ENCODE measurements at places on chromosomes 2 and 18.
A peak's percentile ranks its signal among the peaks of the same experiment; 100 is the strongest.

DNA sequence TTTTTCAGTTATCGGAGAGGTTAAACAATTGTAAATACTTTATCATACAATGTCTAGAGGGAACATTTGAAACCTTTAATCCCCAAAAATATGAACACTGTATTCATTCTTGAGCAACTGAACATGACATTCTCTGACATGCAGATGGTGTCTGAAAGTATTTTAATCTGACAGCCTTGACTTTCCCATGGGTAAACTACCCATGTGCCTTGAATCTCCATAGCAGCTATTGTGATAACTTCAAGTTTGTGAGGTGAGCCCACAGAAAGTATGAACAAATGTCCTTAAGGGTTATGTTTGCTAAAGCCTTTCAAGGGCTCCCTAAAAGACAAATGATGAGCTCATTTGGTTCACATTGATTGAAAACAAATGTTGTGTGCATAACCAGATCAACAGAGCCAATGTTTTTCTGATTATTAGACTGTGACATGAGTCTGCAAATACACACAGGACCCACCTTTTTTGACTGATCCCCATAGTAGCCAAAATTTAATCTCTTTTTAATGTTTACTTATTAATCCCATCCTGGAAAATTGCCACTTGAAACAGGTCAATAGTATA, 1326.0 kb downstream of the LRP1B start:
- no peak for DNase-seq

- DNase-seq, result no peak
Measured at GRCh38 chr2:168643979-168644378, 158.5 kb upstream of the NOSTRIN start.

DNA sequence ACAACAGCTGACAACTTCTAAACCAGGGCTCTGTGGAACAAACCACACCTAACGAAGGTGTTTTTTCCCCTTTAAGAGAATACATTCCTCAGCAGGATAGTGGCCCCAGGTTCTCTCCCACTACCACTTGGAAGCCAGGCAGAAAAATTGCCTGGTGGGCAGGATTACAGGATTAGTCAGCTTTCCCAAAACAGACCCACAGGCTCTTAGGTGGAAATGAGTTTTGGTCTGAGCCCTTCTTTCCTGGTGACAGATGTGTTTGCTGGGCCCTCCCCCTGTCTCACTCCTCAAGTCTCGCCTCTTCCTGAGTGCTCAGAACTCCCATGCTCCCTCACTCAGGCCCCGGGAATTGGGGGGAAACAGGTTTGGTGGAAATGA, 139.4 kb upstream of the HAAO start:
- DNase-seq, result no peak

- no peak for DNase-seq
Measured at GRCh38 chr2:120515759-120516678, 170.1 kb downstream of the INHBB start.

GRCh38 chr18:9734189-9734588, 26.1 kb downstream of the RAB31 start:
- no peak for DNase-seq

GRCh38 chr18:60259052-60259681, 113.4 kb downstream of the MC4R start:
- no peak for DNase-seq

DNA sequence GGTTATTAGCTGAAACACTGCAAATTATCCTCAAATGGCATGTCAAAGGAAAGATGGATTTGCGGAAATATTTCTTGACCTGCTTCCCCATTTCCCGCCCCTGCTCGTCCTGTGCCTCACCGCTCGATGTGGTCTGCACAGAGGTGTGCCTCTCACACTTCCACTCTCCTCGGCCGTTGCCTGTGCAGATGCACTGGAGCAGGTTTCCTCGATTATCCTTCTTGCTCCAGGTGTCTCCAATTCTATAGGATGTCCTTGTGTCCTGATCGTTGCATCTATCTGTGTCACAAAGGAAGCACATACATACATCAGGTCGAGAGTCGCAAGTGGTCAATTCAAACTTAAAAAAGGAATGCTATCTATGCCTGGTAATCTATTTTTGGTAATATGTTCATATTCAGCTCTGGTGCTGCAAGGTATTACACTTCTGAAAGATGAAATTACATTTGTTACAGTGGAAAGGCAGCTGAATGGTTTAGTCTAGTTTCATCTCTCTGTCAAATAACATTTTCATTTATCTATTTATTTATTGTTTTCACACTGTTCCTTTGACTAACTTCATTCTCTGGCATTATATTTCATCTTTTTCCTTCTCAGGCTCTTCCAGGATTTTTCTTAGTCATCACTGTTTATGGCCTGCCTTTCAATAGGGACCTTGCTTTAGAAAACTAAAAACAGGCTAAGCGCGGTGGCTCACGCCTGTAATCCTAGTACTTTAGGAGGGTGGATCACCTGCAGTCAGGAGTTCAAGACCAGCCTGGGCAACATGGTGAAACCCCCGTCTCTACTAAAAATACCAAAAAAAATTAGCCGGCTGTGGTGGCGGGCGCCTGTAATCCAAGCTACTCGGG, 7.6 kb downstream of the FN1 start:
- no peak for DNase-seq

DNA sequence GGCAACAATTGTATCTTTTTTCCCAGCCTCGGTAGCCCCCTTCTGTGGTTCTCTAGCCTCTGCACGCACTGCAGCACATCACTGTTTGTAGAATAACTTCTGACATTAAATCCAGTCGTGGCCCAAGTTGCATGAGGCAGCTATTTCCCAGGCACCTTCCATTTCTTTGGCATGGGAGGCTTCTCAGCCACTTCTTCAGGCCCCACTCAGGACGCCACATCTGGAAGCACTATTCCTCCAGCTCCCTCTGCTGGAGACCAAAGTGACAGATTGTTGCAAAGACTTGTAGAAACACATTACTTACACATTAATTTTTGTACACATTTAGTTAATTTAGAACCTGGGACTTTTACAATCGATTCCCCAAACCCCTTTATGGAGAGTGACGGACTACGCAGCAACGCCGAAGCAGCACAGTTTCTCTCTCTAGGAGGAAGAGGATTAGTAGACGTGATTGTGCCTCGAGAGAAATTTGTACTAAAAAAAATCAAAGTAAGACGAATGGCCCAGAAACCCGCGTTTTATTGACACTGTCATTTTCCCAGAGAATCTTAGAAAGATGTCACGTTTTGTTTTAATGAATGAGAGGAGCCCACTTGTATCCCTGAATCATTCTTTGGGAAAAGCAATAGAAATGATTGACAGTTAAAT, 57.8 kb upstream of the RGPD5 start:
- DNase-seq, result peak; percentile 70

DNA sequence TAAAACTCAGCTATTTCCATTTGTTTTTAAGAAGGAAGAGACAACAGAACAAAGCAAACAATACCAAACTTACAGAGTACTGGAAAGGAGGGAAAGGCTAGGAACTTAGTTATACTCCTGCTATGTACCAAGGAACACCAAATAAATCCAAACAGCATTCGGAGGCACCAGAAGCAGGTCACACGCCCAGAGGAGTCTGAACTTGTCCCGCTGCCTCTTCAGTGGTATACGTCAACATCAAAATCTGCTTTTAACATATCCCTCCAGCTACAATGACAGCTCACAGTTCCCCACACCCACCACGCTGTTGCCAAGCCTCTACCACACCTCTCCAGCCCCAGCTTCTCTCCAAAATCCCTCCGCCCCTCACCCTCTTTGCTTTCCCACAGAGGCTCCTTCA, 17.3 kb downstream of the C2orf76 start:
- no peak for DNase-seq

DNA sequence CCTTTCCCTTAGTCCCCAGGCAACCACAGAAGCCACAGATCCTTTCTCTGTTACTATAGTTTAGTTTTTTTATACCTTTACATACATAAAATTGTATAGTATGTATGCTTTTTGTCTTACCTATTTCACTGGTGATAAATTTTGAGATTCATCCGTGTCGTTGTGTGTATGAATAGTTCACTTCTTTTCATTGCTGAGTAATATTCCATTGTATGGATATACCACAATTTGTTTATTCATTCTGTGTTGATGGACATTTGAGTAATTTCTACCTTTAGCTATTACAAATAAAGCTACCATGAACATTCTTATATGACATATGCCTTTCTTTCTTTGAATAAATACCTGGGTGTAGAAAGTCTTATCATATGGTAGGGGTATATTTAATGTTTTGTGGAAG, 102.8 kb upstream of the CERS6 start:
- DNase-seq, result no peak

- no peak for DNase-seq
Measured at GRCh38 chr2:86645752-86646151, 22.1 kb upstream of the RNF103 start.

GRCh38 chr2:178477443-178478129, 814 bp downstream of the FKBP7 start:
- no peak for DNase-seq

- no peak for DNase-seq
Measured at GRCh38 chr2:6877402-6878304, at the start of gene RSAD2. Gene RSAD2, plus strand, starts transcription at chr2:6877777. Its CDS starts 24 bp downstream, at chr2:6877801.

DNA sequence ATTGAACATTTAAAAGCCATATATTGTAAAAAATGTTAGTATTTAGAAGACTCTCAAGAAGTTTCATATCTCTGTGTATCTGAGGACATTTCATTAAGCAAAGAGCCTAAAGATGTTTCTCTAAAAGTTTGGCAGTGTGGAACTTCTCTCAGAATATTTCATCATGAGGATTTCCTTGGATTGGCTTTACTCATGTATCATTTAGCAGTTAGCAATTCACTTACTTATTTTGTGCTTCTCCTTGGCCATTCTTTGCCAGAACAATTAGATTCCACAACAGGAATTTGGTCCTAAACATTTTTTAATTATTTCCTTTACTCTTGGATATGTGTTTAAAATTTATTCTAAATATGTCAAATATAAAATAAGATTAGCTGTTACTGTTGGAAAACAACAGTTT, 345.0 kb upstream of the LRRTM4 start:
- DNase-seq, result no peak

Data from left forelimb (tissue), 1 donor.